NCI-H1417 (cell line): ENCODE measurements at places on chromosomes 7 and 10.

DNA sequence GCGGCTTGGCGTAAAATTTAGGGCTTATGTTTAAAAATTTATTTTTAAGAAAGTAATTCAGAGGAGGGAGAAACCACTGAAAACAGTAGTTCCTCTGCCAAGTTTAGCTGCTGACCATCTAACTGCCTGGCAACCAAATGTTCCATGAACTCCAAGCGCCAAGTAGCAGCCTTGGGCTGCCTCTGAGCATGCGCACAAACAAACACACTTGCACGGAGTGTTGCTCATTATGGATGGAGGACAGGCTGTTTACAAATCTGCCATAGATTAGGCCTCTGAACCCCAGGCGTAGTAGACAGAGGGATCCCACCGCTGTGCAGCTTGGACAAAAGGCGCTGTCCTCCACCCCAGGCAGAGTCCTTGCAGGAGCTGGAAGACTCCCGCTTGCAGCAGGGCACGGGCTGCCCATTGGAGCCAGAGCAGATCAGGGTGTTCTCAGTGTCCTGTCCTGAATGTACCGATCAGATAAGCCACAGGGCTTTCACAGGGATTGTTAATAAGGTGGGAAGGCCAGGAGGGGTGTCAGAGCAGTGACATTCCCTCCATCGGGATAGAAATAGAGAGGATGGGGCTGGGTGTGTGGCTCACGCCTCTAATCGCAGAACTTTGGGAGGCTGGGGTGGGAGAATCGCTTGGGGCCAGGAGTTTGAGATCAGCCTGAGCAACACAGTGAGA, 47.7 kb upstream of the LYZL1 start:
- DNase-seq, result no peak

DNA sequence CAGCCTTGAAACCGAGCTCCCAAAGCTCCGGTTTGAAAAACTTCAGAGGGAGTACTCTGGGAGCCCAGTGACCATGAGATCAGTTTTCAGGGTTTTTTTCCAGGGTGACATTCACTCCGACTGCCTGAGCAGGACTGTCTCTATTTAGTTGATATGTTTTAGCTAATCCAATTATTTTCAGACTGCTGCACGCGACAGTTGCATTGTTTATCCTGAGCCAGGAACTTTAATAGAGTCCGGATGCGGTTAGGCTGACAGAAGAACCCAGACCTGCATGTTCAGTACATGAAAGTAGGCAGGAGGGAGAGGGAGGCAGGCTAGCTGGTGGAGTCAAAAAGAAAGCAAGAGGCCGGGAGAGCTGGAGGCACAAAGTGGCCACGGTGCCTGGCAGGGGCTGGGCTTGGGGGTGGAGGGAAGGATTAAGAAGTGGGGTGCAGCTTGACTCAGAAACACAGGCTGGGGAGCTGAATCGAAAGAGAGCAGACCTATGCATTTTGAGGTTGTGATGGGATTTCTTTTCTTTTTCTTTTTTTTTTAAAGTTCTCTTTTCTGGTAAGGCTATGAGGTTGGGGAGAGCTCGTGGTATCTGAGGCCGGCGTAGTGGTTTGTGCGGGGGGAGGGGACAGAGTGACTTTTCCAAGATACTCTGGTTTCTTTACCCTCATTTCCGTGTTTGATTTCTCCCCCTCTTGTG, 5.7 kb downstream of the GATA3 start:
- no peak for DNase-seq

DNA sequence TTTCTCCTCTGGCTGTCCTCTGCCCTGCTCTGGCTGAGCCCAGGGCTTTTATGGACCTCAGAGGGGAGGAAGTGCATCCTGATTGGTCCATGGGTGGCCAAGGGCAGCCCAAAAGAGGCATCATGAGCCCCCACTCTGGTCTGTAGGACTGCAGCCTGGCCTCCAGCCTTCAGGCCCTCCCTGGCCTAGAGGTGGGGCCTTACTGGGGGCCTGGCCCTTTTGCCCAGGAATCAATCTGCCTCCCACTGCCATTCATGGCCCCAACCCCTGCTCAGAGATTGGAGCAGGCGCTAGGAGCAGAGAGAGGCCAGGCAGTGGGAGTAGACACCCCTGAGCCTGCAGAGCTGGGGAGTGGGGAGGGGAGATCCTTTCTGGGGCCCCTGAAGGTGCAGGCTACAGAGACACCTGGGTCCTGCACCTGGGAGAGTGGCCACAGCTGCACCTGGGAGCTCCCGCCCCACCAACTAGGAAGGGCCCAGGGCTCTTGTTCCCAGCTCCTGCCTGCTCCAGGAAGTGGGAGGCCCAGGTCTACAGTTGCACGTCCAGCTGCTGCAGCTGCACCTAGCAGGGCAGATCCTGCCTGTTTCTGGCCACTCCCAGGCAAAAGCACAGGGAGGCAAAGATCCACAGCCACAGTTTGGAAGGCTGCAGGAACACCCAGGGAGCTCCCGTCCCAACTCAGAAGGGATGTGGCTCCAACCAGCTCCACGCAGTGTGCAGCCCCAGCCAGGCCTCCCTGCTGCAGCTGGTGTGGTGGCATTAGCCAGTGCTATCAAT, 6.4 kb upstream of the DYNC2I1 start:
- DNase-seq, result no peak

DNA sequence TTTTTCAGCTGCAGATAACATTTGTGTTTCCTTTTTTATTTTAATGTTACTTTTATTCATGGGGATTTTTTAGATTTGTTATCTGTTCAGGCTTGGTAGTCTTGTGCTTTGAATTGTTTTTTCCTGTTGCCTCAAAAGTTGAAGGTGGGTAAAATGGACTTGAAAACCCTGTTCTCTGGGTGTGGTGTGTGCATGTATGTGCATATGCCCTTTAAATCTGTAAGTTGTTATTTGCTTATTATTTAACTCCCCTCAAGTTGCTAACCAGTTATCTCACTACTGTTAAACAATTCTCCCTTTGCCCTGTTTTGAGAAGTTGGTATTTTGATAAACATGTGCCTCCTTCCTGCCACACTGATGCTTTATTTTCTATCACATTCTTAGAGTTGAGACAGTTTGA, 30.6 kb downstream of the TSPAN14 start:
- no peak for DNase-seq

GRCh38 chr7:70881167-70881847, 250.6 kb upstream of the GALNT17 start:
- no peak for DNase-seq

DNA sequence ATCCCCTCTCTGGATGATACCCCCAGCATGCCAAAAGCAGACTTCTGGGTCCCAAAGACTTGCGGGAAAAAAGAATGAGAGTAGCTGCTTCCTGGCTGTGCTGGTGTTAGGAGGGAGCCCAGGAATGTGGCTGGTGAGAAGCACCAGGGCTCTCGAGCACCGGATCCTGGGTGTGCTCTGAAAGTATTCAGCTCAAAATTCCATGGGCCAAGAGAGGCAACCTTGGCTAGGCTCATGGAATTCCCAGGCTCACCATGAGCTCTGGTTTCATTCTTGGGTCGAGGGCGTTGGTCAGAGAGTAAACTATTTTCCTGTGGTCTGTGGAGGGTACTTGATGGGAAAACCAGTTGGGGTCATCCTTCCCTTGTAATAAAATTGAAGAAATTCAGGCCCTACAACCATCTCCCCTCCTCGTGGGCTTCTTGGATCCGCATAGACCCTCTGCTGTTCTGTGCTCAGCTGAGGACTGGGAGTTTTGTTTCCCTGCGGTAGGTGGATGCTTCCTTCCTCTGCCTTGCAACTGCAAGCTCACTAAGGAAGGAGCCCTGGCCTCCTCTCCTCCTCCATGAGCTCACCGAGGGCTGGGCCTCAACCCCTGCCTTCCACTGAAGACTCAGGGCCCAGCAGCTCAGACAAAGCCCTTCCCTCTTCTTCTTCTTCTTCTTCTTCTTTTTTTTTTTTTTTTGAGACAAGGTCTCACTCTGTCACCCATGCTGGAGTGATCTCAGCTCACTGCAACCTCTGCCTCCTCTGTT, 34.5 kb upstream of the AQP1 start:
- no peak for DNase-seq

DNA sequence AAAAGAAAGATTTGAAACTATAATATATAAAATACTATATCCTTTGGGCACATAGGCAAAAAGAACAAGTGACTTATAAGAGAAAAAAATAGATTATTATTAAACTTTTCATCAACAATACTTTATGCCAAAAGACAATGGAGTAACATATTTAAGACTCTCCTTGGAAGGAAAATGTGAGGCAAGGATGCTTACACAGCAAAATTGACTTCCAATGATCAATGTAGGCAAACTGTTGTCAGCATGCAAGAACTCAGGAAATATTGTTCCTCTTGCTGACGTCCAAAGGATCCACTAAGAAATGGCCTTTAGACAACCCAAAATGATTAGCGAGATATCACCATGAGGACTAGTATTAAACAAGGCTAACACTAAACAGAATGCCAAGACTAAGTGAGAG, 22.9 kb upstream of the LMOD2 start:
- no peak for DNase-seq

DNA sequence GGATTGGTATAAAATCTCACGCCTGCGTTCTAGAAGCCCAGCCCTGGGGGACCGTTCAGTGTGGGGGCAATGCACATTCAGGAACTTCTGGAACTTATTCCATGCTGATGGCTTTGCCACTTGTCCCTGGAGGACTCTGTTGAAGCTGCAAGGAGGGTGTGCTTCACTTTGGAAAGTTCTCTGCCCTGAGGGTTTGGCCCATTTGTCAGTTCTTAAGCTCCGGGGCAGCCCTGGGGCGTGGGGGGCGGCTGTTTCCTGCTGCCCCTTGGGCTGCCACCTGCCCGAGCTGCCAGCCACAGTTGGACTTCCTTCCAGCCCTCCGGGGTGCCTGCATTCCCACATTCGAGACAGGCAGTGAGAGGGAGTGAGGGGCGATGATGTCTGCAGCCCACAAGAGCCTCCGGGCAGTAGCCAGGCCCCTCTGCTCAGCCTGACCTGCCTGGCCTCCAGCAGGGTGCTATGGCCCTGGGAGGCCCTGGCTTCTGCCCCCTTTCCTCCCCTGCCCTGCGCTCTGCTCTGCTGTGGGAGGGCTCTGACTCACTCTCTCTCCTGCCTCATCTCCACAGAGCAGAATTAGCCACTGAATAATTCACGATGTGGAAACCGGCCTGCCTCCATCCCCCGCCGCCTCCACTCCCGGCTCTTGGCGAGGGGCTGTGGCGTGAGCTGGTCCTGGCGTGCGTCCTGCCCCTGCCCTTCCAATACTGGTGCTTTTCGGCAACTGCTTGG, 1.9 kb downstream of the TTYH3 start:
- DNase-seq, result no peak

DNA sequence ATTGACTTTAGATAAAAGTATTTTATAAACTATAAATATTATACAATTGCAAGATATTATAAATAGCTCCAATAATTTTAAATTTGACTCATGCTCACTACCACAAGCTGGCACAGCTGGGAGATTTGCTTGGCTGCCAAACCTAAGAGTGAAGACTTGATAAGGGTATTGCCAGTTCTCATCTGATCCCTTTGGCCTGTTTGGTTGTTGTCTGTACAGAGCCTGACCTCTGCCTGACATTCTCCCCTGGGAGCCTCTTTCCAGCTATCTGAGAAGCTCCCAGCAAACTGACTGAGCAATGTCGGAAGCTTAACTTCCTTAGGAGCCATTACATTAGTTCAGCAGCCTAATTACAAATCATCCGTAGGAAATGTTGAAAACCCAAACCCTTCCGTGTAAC, 10.2 kb upstream of the LMOD2 start:
- peak; percentile 40 for DNase-seq

DNA sequence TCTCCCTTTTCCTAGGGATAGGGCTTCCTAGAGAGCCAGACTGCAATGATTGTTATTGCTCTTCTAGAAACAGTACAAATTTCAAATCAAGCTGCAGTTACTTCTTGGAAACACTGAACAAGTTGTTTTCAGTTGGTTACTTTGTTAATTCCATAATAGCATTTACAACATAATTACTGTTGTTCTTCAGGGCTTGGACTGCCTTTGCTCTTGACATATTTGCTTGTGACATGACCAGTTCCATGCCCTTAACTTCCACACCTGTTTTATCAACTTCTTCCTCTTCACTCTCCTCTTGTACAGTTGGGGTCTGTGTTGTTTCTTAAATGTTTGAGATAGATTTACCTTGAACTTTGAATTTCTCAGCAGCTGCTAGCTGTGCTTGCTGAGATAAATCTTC, 104.4 kb downstream of the SEC23IP start:
- DNase-seq, result no peak

- DNase-seq, result no peak
Measured at GRCh38 chr7:74129887-74130286, 44.3 kb upstream of the EIF4H start.
